ENCODE measurements at places on chromosomes 3 and 15.

- no peak for DNase-seq
Measured at GRCh38 chr3:16338999-16339398, 74.0 kb downstream of the OXNAD1 start.

- DNase-seq = no peak
Measured at GRCh38 chr3:31802981-31803740, 177.9 kb downstream of the OSBPL10 start.

GRCh38 chr15:74614744-74615507 lies 710 bp upstream of the CLK3 start:
- DNase-seq = no peak

GRCh38 chr3:25120665-25121064 lies 307.4 kb upstream of the RARB start:
- DNase-seq = no peak

DNA sequence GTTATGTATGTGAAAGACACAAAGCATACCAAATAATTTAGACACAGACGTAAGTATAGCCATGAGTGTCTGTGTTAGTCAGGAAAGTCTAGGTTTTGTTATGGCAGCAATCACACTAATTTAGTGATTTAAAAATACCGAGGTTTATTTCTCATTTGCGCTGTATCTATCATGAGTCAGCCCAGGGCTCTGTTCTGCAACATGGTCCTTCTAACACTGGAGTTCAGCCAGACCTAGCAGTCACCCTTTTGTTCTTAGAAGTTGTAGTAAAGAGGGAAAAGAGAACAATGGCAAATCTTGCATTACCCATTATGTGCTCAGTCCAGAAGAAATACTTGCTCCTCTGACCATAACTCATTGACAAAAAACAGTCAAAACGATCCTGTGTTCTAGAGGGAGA lies 311.5 kb downstream of the NLGN1 start:
- DNase-seq = no peak

DNA sequence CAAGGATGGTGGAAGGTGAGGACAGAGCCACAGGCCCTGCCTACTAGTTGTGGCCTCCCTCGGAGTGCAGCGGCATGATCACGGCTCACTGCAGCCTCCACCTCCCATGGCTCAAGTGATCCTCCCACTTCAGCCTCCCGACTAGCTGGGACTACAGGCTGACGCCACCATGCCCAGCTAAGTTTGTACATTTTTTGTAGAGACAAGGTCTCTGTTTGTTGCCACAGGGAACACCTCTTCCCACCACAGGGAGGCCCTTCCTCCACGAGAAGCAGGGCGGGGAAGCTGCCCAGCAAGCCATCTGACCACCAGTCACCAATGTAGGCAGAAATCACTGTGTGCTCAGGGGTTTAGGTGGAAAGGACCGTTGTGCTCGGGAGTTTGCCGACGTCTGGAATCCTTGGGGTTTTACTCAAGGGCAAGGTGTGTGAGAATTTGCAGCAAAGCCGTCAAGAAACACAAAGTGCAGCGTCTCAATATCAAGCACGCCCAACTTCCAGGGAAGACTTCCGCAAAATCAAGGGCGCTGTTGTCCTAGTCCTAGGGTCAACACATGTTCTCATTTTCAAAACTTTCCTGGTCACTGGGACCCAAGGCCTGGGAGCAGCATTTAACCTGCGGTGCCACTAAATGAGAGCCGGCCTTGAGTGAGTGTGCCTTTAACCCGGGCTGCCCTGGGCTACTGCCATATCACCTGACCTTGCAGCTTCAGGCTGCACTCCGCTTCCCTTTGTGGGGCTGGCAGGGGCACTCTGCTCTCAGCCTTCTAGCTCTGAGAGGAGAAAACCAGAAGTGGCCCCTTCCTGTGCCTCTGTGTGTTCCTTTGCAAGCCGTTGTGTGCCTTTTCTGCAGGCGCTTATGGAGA lies 65.7 kb downstream of the SLC12A8 start:
- DNase-seq = no peak

GRCh38 chr3:152683521-152683999 lies 151.4 kb upstream of the P2RY1 start:
- no peak for DNase-seq

DNA sequence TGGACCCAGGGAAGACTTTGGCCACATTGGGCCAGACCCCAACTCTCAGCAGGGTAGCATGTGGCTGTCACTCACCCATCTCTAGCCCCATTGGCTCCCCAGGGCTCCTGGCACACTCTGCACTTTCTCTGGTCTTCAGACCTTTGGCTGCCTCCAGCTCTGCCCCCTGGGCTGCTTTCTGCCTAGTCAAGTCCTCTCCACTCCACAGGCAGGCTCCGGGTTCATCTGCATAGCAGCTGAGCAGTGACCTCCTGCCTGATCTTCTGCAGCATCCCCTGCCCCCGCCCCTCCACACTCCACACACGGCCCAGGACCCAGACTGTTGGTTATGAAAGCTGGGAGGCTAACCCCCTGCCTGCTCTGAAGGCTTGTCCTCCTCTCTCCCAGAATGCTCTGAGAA lies 8.4 kb upstream of the C15orf39 start:
- DNase-seq = no peak

- no peak for DNase-seq
Measured at GRCh38 chr3:186787642-186788481, 4.5 kb downstream of the EIF4A2 start.

GRCh38 chr3:63762180-63762579 lies 56.9 kb upstream of the C3orf49 start:
- no peak for DNase-seq

All from NCI-H510A (cell line).